Fibroblast of lung (primary cell): ENCODE measurements at places on chromosomes 6 and 20. TPM values are rescaled to one million over a fixed set of nuclear protein-coding genes. Genes with fewer than 3 reads are reported as not detected.

Gene PPP1R3G
- total RNA-seq, result 2.1 and 3.3 TPM in 2 replicates

Gene PRR18
- total RNA-seq, result not detected in 2 replicates

Gene DLL1
- 5.6 and 12.4 TPM in 2 replicates for total RNA-seq

Gene RIN2
- total RNA-seq, result 41.3 and 61.4 TPM in 2 replicates

Gene AVP
- not detected in 2 replicates for total RNA-seq

Gene CD109
- 12.8 and 51.2 TPM in 2 replicates for total RNA-seq

Gene WDR27
- 13.1 and 23.3 TPM in 2 replicates for total RNA-seq

Gene RNF182
- total RNA-seq, result 2.5 and 2.6 TPM in 2 replicates
